ENCODE measurements at places on chromosomes 11 and 22.
A peak's percentile ranks its signal among the peaks of the same experiment; 100 is the strongest.

GRCh38 chr11:28323621-28324020, 215.4 kb downstream of the METTL15 start:
- DNase-seq, result no peak

DNA sequence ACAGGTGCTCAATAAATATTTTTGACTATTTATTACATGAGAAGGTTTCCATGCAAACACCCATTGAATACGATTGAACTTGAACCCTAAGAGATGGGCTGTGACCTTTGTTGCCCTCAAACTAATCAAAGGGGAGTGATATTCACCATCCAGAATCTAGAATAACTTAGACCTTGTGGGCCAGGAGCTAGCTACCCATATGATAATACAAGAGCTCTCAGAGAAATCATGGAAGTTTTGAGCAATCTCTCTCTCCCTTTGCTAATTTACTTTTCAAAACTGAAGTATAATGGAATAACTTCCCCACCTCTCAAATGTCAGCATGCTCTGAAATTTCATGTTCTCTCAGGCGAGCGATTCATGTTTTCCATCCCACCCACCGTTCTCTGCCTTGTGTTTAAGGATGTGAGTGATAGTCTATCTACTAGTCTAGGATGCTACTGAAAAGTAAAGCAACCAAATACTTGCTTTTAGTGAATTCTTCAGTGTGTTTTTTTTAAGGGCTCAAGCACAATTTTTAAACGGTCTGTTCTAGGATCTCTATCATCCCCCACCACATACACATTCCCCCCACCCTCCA, 33.3 kb downstream of the BARX2 start:
- DNase-seq, result no peak

- peak; percentile 83 for DNase-seq
Measured at GRCh38 chr11:112219476-112220232, 6.6 kb upstream of the PTS start.

GRCh38 chr22:41308544-41308947, 7.2 kb downstream of the ZC3H7B start:
- no peak for DNase-seq

DNA sequence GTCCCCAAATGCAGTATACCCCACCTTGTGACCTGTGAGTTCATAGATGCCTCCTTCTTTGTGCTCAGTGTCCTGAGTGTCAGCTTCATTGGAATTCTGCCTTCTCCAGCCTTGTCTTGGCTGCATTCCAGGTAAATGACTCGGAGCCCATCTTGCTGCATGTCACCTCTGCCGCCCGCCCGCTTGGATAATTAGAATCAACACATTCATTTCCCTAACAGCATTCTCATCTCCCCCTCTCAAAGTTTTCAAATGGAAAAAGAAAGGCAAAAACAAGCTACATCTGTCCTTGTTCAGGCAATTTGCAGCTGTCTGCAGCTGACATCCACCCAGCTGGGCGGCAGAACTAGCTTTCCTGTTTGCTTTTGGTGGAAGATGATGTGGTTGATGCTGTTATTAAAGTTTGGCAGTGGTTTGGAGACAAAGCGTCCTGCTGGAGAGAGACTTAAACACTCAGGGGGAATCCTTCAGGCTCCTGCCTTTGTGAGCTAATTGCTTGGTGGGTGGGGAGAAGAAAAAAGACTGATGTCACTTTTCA, 198.8 kb upstream of the SEZ6L start:
- DNase-seq, result peak; percentile 86

GRCh38 chr22:38051900-38052862, 5.0 kb upstream of the PICK1 start:
- DNase-seq, result peak; percentile 84

GRCh38 chr11:23112987-23113886, 253.0 kb upstream of the CCDC179 start:
- DNase-seq, result peak; percentile 80

DNA sequence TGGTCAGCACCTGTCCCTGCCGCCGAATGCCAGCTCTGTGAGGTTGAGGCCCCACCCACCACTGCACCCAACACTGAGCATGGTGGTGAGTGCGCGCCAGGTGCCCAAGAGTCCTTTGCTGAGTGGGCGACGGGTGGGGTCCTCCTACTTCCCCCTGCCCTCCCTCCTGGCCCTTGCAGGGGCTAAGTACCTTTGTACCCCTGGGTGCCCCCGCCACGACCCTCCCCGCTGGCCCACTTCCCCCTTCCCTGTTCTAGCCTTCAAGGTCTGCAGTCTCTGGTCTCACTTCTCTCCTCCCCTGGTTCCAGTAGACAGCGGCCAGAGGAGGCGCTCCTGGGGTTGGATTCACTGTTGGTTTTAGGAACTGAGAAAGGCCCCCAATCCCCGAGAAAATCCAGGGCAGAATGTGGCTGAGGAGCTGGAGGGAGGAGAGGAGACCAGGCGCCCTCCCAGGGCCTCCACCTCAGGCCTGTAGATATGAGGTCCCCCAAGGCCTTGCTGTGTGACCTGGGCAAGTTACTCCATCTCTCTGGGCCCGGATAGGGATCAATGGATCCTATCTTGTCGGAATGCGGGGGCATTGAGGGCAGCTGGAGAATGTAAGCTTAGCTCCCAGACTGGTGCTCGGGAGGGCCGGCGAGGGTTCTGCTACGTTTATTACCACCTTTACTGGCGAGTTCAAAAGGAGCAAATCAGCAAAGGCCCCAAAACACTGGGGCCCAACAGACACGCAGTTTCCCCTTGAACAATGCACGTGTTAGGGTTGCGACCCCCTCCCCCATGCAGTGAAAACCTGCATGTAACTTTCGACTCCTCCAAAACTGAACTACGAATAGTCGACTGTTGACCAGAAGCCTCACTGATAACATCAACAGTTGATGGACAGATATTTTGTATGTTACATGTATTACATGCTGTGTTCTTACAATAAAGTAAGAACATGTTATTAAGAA, 31.9 kb upstream of the SMIM38 start:
- DNase-seq, result no peak

GRCh38 chr11:2589538-2589934, 110.3 kb downstream of the KCNQ1OT1 start:
- no peak for DNase-seq

DNA sequence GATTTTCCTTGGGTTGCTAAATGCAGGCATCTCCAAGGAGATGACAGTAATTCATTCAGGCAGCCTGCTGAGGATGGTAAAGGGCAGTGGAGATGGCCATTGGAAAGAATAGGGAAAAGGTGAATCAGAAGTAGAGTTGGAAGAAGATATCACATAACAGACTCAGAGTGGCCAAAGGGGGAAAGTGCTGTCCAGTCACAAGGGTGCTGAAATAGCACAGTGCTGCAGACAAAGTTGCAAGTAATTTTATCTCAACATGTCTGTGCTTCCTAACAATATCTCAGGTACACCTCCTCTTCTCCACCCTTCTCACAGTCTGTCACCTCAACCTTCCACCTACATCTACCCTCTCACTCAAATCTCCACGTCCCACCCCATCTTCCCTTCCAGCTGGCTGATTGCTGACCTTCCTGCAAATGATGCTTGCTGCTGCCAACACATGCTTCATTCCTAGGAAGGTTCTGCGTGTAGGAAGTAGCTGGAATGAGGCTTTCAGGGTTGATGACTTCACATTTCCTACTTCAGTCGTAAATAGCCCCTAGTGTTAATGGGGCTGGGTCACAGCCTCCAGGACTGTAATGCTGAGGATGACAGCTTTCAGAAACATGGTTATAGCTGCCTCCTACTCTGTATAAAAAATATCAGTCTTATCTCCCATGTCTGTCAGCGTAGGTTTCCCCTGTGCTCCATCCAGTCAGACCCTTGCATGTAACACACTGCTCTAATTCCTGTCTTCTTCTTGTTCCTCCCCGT, 123.9 kb downstream of the CTNND1 start:
- DNase-seq, result no peak

DNA sequence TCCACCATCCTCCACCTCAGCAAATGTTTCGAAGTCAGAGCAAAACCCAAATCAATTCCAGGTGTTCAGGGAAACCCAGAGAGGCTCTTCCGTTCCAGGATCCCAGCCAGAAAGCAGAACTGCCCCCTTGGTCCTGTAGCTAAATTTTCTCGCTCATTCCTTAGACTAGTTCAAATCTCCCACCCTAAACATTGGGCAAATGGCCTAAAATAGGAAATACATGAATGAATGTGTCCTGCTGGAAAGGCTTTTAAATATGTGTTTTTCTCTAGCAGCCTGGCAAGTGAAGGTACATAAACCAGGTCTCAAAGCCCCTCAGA, 89.6 kb downstream of the ETS1 start:
- DNase-seq, result no peak

DNA sequence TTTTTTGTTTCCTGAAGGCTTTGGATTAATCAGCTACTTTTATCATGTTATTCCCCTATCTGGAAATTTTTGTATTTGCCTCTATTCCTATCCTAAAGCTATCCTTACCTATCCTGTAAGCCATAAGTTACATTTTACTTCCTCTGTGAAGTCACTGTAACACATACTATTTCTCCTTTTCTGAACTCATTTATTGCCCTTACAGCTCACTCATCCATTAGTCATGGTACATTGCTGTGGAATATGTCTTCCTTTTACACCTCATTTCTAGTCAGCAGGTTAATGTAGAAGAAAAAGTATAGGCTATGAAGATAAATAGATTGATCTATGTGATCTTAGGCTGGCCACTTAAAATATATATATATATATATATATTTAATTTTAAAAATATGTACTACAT, 28.0 kb downstream of the SWAP70 start:
- no peak for DNase-seq

- no peak for DNase-seq
Measured at GRCh38 chr22:41540006-41540315, 4.3 kb downstream of the POLR3H start.

- DNase-seq, result no peak
Measured at GRCh38 chr11:76770642-76771445, 12.3 kb upstream of the TSKU start.

DNA sequence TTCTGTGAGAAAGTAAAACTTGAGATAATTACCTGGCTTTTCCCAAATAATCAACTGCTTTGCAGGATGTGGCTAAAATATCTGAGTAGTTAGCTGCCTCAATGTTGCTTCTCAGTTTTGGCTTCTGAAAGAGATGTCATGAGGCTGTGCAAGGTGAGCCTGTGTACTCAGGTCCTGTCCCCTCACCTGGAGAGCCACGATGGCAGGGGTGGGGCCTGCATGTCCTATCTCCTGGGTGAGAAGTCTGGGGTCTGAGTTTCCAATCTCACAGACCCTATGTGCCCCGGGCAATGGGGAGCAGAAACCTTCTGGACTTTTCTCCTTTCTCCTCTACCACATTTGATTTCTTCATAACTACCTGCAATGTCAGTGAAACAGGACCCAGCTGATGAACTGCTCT, 338.6 kb upstream of the B3GAT1 start:
- DNase-seq, result no peak

DNA sequence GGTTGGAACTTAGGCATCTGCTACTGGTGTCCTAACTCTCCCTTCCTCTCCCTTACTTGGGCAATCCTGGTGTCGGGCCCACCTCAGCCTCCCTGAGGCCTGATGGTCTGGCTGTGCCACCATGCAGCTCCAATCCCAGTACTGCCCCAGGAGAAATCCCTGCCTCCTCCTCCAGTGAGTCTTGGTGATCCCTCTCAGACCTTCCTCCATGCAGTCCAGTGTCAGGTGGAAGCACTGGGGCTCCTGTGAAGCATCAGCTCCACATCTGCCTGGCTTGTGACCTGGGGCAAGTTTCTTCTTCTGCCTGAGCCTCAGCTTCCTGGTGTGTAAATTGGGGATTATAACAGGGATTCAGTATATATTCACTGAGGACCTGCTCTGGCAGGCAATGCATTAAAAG, 1.8 kb upstream of the PELI3 start:
- DNase-seq, result no peak

DNA sequence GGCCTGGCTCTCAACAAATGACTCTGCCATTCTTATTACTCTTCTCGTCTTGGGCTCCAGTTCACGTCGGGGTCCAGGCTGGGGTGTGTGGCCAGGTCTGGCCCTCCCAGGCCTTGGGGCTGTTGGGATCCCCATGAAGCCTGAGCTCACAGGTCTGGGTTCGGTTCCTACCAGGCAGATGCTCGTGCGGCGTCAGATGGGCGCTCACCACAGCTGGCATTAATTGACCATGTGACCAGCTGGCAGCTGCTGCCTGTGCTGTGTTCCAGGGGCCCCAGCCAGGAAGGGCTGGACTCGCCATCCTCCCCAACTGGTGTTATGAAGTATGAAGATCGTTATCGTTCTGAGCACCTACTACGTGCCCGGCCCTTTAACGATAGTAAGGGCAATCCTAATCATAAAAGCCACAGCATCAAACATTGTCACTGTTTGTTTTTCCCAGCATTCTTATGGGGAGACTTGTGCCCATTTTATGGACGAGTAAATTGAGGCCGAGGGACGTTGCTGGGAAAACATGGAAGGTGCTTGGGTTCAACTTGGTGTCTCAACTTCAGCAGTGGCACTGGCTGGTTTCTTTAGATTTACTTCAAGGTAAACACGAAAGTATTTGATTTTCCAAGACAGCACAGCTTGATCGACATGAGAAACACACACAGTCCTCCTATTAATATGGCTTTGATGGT, 26.8 kb upstream of the CACNG2 start:
- DNase-seq, result no peak

DNA sequence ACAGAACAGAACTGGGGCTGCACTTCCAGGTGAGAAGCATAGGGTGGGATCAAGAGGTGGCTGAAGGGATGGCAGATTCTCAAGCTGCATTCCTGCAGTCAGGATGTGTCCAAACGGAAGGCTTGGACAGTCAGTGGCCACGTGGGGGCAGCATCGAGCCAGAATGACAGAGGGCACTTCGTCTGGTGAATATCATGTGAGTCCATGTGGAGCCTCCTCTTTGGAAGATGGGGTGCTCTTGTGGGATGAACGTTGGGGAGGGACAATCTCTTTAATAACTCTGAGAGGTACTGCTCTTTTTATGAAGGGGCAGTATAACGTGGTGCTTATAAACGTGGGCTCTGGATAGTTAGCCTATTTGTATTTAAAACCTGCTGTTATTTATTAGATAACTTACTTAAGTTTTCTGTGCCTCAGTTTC, 154.9 kb upstream of the NAV2 start:
- DNase-seq, result peak; percentile 56

- DNase-seq, result no peak
Measured at GRCh38 chr11:116043857-116044256, 539.6 kb upstream of the CADM1 start.

GRCh38 chr11:96134602-96135001, 208.4 kb downstream of the MAML2 start:
- no peak for DNase-seq

GRCh38 chr22:48098243-48098920, 1335.9 kb downstream of the TBC1D22A start:
- DNase-seq, result no peak

DNA sequence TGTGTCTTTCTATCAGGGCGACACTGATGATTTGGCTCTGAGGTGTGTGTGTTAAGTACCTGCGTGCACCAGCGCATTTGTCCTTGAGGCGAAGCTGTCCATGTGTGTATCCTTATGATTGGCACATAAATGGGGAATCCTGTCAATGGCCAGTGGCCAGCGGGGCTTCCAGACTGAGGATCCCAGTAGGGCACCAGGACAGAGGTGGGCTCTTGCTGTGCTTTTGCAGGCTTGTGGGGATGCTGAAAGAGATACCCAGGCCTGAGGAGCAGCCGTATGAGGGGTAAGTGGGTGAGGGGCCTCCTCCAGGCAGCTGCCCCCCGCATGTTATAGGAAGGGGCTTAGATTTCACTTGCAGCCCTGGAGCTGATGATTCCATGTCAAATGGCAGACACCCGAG, 156.8 kb downstream of the ST3GAL4 start:
- DNase-seq, result no peak

- no peak for DNase-seq
Measured at GRCh38 chr11:69651834-69652620, 11.1 kb downstream of the CCND1 start.

GRCh38 chr22:32776397-32776796, 25.1 kb upstream of the TIMP3 start:
- no peak for DNase-seq

GRCh38 chr11:29634744-29635143, 382.1 kb downstream of the KCNA4 start:
- DNase-seq, result no peak

All from NCI-H1105 treated with DMSO at 0.1 percent for 48 hours (cell line).